T47D (cell line): ENCODE measurements at places on chromosomes 3 and 15.

DNA sequence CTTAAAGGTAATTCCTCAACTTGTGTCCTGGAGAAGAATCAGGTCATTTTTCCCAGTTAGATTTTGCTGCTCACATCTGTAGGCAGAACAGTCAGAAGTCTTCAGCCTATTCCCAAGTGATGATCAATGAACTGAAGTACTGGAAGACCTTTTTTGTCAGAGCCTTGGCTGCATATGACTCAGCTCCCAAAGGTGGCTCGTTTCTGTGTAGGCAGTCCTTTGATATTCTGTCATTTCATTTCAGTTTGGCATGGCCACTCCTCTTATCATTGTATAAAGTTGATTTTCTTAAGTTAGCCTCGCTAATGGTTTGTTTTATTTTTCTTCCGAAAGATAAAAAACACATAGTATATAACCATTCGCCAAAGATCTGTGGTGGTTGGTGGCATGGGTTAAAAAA, 90.7 kb downstream of the KLHL25 start:
- no peak for DNase-seq

GRCh38 chr3:123116116-123116515, 49.3 kb downstream of the PDIA5 start:
- DNase-seq: no peak

DNA sequence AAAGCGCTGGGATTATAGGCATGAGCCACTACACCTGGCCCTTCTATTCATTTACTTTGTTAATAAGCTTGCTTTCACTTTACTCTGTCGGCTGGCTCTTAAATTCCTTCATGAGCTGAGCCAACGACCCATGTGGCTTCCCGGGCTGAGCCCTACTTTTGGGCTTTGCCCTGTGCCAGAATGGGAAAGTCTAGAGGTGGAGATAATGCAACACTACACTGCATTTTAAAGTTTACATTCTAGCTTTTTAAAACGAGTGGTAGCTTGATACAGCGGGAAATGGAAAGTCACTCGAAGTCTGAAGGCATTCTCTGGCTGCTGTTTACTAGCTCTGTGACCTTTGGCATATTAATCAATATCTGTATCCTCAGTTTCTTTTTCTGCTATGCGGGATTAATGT, 49.0 kb upstream of the ZNF280D start:
- no peak for DNase-seq

GRCh38 chr3:11379824-11380701, 107.9 kb downstream of the ATG7 start:
- no peak for DNase-seq

DNA sequence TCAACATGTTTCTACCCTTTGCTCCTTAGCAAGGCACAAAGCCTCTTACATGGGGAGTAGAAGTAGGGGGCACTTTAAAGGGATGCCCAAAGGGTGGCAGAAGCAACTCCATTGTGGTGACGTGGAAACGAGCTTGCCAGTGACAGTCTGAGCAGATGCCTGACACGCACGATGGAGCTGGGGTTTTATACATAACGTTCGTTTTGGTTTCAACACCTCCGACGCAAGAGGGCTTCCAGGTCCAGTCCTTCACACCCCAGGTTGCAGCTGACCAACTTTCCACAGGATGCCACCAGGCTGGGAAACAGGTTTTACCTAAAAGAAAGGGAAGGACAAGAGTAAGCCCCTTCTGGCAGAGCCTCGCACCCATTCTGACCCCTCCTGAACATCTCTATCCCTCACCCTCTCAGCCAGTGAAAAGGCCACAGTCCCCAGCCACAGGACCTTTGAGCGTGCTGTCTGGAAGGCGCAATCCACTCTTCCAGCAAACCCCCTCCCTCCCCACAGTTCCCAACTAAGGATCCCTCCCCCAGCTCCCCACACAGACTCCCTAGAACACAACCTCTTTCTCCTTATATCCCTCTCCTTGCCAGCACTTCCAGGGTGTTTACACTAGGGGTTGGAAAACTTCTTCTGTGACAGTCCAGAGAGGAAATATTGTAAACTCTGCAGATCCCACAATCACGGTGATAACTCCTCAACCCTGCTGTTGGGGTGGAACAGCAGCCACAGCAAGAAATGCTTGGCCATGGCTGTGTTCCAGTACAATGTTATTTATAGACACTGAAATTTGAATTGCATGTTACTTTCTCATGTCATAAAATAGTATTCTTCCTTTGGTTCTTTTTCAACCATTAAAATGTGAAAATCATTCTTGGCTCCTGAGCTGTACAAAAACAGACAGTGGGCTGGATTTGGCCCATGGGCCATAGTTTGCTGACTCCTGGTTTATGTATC, 36.2 kb downstream of the FAM174B start:
- DNase-seq: no peak

- no peak for DNase-seq
Measured at GRCh38 chr3:46878781-46879436, 1.4 kb downstream of the PTH1R start.

DNA sequence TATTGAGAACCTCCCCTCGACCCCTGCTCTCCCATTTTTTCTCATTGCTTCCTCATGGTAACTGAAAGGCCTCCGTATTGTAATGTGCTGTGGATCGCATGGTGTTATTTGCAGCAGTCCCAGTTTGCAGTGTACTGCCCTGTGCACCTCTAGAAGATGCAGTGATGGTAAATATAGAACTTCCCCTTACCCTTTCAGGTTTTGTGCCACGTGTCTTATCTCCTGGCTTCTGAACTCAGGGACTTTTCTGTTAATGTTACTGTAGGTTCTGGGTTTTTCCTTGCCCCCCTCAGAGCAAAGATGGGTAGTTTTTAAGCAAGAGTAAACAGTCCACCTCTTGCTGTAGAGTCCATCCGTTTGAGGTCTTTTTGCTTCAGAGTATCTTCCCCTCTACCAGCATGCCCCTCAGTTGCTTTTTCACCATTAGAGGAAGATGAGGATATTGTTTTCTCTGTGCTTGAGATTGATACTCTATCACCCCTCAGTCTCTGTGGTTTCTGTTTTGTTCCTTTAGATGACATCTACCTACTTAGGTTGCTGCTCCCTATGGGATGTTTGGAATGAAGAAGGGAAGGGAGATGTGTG, 22.4 kb downstream of the CHD2 start:
- DNase-seq: no peak

DNA sequence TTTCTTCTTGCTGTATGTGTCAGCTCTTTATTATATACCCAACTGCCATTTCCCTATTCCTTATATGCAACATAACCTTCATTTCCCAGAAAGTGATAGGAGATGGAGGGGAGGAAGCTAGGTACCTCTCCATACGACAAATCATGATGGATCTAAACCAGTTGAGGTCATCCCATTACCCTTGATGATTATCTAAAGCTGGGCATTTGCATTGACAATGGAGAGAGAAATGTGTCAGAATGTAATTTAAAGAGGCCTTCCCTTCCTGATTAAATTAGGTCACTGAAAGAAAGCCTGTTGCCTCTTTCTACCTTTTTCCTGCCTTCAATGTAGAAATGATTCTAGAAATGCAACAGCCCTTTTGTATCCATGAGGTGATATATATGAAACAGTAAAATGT, 81.9 kb downstream of the SUCNR1 start:
- no peak for DNase-seq

DNA sequence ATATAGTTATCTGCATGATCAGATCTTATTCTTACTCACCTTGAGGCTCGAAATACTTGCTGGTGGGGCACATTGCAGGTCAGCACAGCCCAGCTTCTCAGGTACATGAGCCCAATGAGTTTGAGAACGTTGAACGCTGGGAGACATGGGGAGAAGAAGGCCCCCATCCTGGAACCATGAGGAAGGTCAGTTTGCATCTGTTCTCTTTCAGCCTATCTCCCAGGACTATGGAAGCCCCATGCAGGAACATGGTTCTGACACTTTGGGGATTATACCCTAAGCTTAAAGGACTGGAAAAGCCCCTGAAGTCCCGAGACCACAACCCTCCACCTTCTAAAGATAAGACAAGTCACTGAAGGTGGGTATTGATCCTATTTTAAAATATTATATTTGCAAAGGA, 17.4 kb upstream of the STARD5 start:
- no peak for DNase-seq
